Activated CD4-positive, alpha-beta T cell treated with anti-CD3 and anti-CD28 coated beads, Interleukin-2, amount 50 U/mL, for 48 hours (primary cell): ENCODE measurements at places on chromosomes 2 and 18.

- DNase-seq: no peak
Observed at GRCh38 chr2:209788925-209789324, 17.3 kb downstream of the UNC80 start.

- DNase-seq: no peak
Observed at GRCh38 chr2:190367091-190367490, 23.7 kb downstream of the INPP1 start.

GRCh38 chr2:191604154-191604553 is 73.8 kb upstream of the NABP1 start:
- no peak for DNase-seq

GRCh38 chr2:151842830-151843690 is 14.8 kb upstream of the ARL5A start:
- no peak for DNase-seq

GRCh38 chr2:23940718-23941620 is 706 bp downstream of the UBXN2A start:
- DNase-seq: peak; percentile 42

GRCh38 chr2:122758967-122759366 is 1003.5 kb downstream of the TSN start:
- DNase-seq: no peak

- peak; percentile 30 for DNase-seq
Observed at GRCh38 chr2:240435948-240436682, 652 bp downstream of the GPC1 start.

GRCh38 chr2:207040696-207041095 is 101.4 kb downstream of the CPO start:
- DNase-seq: no peak

- no peak for DNase-seq
Observed at GRCh38 chr2:113181258-113182051, 7.7 kb downstream of the PSD4 start.

GRCh38 chr2:39008665-39009064 is 112.2 kb downstream of the SOS1 start:
- DNase-seq: peak; percentile 7

- no peak for DNase-seq
Observed at GRCh38 chr2:51710222-51710621, 678.3 kb upstream of the NRXN1 start.
